ENCODE measurements at places on chromosomes 12 and 14. TPM values are rescaled to one million over a fixed set of nuclear protein-coding genes. Genes with fewer than 3 reads are reported as not detected.

Gene SERPINA1
- not detected for polyA plus RNA-seq

Gene KCNH3
- 1.3 TPM for polyA plus RNA-seq

Gene TMEM30B
- polyA plus RNA-seq: not detected

Gene CLEC2B
- 3.9 TPM for polyA plus RNA-seq

Gene BCL11B
- 0.26 TPM for polyA plus RNA-seq

Gene AQP6
- polyA plus RNA-seq: not detected

Gene CLEC2A
- not detected for polyA plus RNA-seq

Gene TMTC2
- 10.2 TPM for polyA plus RNA-seq

Gene DHH
- polyA plus RNA-seq: 0.24 TPM

Gene BDKRB1
- not detected for polyA plus RNA-seq

Gene KRT84
- polyA plus RNA-seq: not detected

Gene MAP1LC3B2
- 2.1 TPM for polyA plus RNA-seq

Gene NEK9
- polyA plus RNA-seq: 4.8 TPM

Gene PARPBP
- polyA plus RNA-seq: 50.5 TPM

Gene SERPINA10
- polyA plus RNA-seq: 1.7 TPM

Gene ARHGEF25
- polyA plus RNA-seq: not detected

Gene YLPM1
- polyA plus RNA-seq: 41.5 TPM

Gene CRACR2A
- polyA plus RNA-seq: not detected

Gene PTPRO
- 6.8 TPM for polyA plus RNA-seq

Gene PARP2
- polyA plus RNA-seq: 22.0 TPM

Gene FCF1
- polyA plus RNA-seq: 10.7 TPM

Gene PLEKHG7
- not detected for polyA plus RNA-seq

Gene C12orf60
- polyA plus RNA-seq: 9.4 TPM

Gene GARIN6
- 0.91 TPM for polyA plus RNA-seq

Gene GAS2L3
- 2.9 TPM for polyA plus RNA-seq

Gene TAS2R9
- not detected for polyA plus RNA-seq

Gene RAD51AP1
- 6.7 TPM for polyA plus RNA-seq

Gene STAC3
- polyA plus RNA-seq: 0.59 TPM

All from Purkinje cell (primary cell).